Ascending aorta (tissue), 2 donors: ENCODE measurements at places on chromosomes 11 and 22. TPM values are rescaled to one million over a fixed set of nuclear protein-coding genes. Genes with fewer than 3 reads are reported as not detected.

The MMP20 gene
- total RNA-seq: not detected

The KRTAP5-7 gene
- total RNA-seq: not detected

The DGCR6 gene
- not detected for total RNA-seq

The DNAJB7 gene
- total RNA-seq: not detected

GRCh38 chr11:93969925-93970922, 50.9 kb upstream of the HEPHL1 start:
- DNase-seq: no peak

DNA sequence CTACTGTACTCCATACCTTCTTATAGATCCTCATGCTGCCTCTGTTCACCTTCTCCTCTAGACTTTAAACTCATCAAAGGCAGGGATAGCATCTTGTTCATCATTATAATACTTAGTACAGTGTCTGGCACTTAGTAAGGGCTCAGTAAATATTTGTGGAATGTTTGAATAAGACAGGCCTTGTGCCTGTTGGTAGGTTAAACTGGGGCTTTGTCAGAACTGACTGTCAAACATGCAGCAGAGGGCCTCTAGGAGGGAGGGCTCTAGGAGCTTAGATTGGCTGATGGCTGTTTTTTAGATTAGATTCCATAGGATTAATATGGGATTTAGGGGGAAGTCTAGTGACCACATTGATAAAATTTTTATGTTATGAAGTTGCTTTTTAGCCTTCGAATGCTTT, 70.8 kb downstream of the RNF169 start:
- DNase-seq: no peak

DNA sequence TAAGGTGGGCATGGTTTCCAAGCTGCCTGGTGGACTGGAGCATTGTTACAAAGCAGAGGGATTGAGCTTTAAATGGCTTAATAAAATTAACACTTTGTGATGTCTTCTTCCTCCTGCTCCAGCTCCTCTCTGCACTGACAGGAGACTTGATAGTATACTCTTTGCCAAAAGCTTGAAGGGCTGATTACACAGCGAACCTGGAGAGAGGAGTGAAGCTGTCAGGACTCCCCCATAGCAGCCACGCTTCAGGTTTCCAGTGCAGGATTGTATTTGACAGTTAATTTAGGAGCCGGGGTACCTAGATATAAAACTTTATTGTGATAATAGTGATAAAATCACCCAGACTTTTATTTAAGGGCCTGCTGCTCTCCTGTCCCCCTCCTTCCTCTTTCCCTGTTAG, 50.0 kb downstream of the TRIM44 start:
- DNase-seq: no peak

- no peak for DNase-seq
Measured at GRCh38 chr22:36171941-36172340, 11.4 kb upstream of the APOL3 start.
